ENCODE measurements at places on chromosomes 11 and 22.

DNA sequence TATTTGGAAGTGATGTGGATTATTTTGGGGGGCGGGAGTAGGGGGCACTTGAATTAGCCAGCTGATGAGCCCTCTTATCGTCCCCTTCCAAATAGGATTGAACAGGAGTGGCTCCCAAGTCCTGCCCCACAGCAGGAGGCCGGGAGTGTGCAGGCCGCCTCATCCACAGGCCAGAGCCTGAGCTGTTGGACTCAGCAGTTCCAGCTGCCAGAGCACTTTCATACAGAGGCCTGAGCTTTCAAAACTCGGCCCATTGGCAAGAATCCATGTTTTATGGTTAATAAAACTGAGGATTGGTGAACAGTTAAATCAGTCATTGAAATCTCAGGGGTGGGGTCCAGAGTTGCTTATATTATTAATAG, 9.6 kb downstream of the FAM118A start:
- no peak for DNase-seq

DNA sequence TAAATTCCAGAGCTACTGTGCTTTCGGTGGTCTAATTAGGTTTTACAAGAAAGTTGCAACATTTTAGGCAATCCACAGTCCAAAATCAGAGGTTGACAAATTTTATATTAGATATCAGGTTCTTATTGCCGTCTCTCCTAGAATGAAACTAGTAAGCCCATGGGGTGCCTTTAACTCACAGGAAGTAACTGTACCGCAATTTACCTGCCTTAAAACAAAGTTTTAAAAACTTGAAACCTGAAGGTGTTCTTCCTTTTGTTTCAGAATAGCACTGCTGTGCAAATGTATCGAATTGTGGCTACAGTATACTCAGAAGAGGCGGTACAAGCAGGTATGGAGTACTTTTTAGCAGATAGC, 77.2 kb downstream of the PISD start:
- DNase-seq: no peak

- DNase-seq: no peak
Observed at GRCh38 chr11:10287140-10287539, 6.9 kb downstream of the SBF2 start.

GRCh38 chr11:68039526-68040086, 781 bp downstream of the TCIRG1 start:
- no peak for DNase-seq

DNA sequence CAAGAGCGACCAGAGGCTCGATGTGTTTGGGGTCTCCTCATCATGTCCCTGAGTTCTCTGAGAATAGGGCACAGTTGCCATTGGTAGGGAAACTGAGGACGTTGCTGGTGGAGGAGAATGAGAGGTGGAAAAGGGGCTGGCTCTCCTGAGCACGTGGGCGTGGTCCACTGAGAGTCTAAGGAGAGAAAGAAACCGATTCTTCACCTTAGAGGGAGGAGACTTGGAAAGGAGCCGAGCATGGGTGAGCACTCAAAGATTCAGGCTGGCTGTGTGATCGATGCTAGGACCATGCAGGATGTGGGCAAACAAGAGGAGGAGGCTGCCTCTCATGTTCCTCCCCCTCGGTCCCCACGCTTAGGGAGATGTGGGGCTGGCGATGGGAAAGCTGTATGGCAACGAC, 19.8 kb upstream of the TLCD5 start:
- DNase-seq: no peak

DNA sequence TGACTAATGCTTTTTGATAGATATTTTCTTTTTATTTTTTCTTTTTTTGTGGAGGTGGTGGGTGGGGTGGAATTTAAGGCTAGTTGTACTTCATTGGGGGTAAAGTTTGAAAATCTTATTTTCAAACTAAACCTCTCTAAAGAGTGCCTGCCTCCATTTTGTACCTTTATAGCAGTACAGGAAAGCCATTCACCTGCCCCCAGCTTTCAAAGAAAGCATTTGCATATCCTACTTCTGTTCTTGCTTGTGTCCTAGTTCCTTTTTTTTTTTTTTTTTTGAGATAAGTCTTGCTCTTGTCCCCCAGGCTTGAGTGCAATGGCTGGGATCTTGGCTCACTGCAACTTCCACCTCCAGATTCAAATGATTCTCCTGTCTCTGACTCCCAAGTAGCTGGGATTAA, 766.2 kb upstream of the LRRC4C start:
- no peak for DNase-seq

- no peak for DNase-seq
Observed at GRCh38 chr11:11082646-11083045, 224.8 kb upstream of the ZBED5 start.

- no peak for DNase-seq
Observed at GRCh38 chr11:62603776-62604299, 2.2 kb upstream of the MTA2 start.

DNA sequence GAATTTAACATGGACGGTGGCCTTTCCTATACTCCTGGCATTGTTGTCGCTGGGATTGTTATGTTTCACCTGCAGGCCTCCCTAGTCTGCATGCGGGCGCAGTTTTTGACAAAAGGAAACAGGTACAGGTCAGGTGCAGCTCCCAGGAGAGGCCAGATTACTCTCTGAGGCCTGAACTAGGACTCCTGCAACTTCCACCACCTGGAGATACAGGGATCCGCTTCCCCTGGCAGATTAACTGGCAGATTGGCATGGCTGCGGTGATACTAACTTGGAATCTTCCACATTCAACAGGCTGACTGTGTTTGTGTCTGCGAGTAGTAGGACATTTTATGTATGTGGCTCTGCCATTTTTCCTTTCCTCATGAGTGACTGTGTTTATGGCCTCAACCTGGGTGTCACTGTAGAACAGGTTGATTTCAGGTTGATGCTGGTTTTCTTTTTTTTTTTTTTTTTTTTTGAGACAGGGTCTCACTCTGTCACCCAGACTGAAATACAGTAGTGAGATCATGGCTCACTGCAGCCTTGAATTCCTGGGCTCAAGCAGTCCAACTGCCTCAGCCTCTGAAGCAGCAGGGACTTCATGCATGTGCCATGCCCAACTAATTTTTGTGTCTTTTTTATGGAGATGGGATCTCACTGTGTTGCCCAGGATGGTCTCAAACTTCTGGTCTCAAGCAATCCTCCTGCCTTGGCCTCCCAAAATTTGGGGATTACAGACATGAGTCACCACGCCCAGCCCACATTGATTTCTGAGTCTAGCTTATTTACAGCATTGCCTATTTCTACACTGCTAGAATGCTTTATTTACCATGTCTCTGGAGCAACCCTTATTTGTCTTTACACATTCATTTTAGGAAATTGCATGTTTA, 1.7 kb upstream of the USP28 start:
- no peak for DNase-seq

GRCh38 chr11:95140397-95141033, 50.9 kb downstream of the ENDOD1 start:
- no peak for DNase-seq

- DNase-seq: no peak
Observed at GRCh38 chr22:26546282-26546681, 34.0 kb upstream of the TFIP11 start.

- no peak for DNase-seq
Observed at GRCh38 chr22:27113211-27113635, 455.8 kb downstream of the MIAT start.

- DNase-seq: no peak
Observed at GRCh38 chr11:11397036-11397415, 44.0 kb upstream of the CSNK2A3 start.

DNA sequence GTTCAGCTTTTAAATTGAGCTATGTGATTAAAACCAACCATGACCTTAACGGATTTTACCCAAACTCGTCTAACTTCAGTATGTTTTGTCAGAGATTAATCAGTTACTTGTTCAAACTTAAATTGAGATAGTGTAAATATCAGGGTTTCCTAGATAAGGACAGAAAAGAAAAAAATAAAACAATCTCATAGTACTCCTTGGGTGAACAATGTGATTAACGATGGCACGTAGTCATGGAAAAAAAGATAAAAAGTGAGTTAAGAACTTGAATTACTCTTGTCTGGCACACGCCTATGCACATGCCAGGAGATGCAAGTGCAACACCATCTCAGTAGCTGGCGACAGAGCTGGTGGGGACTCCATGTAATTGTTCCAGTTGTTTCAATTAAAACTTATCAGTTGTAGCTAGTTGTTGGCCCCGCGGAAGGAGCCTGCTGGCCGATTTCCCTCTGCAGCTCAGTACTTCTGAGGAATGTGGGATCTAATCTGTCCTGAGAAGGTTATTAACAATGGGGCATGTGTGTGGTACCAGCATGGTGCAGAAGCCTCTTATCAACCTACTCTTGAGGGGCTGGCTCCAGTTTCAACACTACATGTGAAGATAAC, 3.0 kb downstream of the RASSF10 start:
- DNase-seq: no peak

GRCh38 chr11:103898065-103898464, 138.4 kb upstream of the DDI1 start:
- DNase-seq: no peak

GRCh38 chr22:44848296-44848741, 95.9 kb downstream of the ARHGAP8 start:
- no peak for DNase-seq

- no peak for DNase-seq
Observed at GRCh38 chr22:50610041-50610451, 9.5 kb downstream of the MAPK8IP2 start.

- DNase-seq: peak; percentile 22
Observed at GRCh38 chr11:111378861-111379601, at the start of gene POU2AF1. Gene POU2AF1 (minus strand): TSS chr11:111379275. CDS start chr11:111379177, 98 bp downstream.

GRCh38 chr11:94776351-94777321, 8.5 kb downstream of the AMOTL1 start:
- no peak for DNase-seq

DNA sequence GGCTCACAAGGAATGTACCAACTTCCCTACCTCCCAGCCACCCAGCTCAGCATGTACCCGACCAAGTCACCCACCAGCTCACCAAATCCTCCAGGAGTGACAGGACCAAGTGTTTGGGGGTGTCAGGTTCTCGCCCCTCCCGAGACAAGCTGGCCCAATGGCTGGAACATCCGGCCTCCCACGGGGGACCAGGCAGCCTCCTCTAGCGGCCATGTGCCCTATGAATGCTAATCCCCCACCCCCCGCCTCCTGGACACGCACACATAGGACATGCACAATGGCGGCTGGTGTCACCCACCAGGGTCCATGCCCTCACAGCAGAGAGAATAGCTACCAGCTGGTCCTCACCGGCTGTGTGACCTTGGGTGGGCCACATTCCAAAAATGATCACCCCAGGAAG, 151.0 kb downstream of the MN1 start:
- no peak for DNase-seq

DNA sequence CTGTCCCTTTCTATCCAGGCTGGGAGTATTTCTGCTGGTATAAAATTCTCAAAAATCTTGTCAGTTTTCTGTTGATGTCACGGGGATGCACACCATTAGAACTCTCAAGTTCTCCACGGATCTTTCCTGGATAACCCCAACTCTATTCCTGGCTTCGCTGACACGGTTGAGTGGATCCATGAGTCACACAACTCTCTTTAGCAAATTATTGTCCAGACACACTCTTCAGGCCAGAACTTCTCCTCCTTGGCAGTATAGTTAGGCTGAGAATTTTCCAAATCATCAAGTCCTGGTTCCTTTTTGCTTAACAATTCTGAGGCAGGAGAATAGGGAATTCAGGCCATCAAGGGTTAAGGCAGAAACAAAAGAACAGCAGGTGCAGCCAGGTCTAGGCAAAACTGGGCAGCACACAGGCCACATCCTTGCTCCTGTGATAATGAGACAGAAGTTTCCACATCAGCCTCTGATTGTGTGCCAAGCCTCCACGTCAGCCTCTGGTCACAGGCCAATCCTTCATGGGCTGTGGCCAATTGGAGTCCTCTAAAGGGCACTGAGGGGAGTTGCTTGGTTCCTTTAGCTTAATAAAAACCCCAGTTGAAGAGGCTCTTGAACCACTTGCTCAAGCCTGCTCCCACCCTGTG, 5.7 kb upstream of the ACAT1 start:
- DNase-seq: no peak

GRCh38 chr11:67367761-67368227, 5.6 kb downstream of the CLCF1 start:
- no peak for DNase-seq

DNA sequence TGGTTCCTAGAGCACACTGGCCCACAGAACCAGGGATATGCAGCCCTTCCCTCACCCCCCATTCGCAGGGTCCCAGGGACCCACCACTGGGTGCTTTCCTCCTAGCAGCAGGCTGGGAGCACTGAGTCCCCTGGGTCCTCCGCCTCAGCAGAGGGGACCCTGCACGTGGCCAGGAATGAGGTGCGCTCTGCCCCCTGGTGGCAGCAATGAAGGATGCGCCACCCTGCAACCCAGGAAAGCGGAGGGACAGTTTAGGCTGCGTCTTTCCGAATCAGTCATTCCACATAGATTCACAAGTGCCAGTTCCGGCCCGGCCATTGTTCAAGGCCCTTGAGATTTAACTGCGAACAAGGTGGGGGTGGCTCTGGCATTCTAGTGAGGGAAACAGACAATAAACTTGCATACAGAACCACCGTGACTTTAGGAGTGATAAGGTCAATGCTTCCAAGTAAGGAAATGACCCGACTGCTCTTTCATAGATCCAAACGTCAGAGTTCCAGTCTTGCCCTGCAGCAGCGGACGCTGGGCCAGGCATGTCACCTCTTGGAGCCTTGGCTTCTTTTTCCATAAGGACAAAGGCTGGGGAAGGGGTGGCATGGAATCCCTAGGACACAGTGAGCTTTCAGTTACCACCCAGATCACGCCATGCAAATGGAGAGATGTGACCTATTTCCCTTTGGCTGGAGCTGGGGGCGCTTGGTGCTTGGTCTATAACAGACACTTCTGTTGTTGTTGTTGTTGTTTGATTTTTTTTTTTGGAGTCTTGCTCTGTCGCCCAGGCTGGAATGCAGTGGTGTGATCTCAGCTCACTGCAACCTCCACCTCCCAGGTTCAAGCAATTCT, 7.7 kb downstream of the RIN1 start:
- peak; percentile 70 for DNase-seq

- DNase-seq: no peak
Observed at GRCh38 chr11:72406540-72407527, 27.5 kb downstream of the CLPB start.

GRCh38 chr11:27291954-27292636, 70.9 kb downstream of the CCDC34 start:
- no peak for DNase-seq

- no peak for DNase-seq
Observed at GRCh38 chr11:77166021-77166420, 38.0 kb downstream of the MYO7A start.

Measured in T-helper 17 cell (primary cell).